NCI-H2081 treated with DMSO at 0.1 percent for 48 hours (cell line): ENCODE measurements at places on chromosomes 2 and 18.

DNA sequence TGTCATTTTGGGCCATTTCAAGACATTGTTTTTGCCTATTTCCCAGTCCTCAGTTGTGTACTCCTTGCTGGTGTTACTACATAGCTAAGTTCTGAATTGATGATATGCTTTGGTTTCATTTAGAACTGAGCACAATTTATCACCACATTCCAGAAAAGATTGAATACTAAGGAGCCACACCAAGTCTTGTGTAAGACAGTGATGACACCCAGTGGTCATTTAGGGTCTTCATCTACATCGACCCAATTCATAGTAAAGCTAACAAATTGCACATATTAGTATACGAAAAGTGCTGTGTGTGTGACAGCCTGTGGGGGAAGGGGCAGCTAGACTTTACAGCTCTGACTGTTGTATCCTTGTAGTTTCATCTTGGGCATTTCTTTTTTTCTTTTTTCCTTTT lies 10.9 kb upstream of the DLX2 start:
- DNase-seq, result no peak

GRCh38 chr2:18987016-18987415 lies 371.4 kb downstream of the OSR1 start:
- no peak for DNase-seq

DNA sequence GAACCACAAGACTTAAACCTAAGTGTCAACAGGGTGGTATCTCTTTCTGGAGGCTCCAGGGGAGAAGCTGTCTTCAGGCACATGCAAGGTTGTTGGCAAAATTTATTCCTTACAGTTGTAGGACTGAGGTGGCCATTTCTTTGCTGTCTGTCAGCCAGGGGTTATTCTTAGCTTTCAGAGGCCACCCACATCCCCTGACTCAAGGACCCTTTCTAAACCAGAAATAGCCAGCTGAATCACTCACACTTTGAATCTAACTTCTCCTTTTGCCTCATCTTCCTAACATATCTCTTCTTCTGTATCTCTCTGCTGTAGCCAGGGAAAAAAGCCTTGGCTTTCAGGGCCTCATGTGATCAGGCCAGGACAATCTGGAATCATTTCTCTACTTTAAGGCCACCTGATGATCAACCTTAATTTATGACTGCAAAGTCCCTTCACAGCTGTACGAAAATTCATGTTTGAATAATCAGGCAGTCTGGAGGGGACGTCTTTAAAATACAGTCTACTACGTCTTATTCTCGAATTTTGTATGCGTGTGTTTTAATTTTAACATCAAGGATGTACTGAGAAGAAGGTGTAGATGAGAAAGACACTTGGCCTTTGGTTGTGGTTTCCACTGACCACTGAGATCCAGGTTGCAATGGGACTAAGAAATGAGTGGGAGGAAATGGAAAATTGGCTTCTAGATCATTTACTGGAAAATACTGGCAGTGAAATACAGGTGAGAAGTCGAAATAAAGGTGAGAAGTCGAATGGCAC lies 90.4 kb downstream of the DOCK10 start:
- DNase-seq, result no peak

- no peak for DNase-seq
Observed at GRCh38 chr2:121080013-121080772, 204.8 kb downstream of the TFCP2L1 start.

- no peak for DNase-seq
Observed at GRCh38 chr2:132550946-132551345, 119.1 kb downstream of the LYPD1 start.

DNA sequence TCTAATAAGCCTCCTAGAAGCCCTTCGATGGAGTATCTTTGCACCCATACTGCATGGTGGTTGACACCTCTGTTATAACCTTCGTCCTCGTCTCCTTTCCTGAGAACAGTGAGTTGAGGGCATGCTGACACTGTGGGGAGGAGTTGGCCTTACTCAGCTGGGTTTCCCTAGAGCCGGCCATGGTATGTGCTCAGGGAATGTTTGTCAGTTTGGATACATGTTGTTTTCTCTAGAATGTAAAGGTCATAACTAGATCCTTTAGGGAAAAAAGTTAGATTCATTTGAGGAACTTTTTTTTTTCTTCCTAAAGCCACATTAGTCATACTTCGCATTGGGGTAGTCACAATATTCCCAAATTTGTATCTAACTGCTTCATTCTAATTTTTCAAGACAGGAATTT lies 106.0 kb upstream of the FOSL2 start:
- DNase-seq, result no peak

DNA sequence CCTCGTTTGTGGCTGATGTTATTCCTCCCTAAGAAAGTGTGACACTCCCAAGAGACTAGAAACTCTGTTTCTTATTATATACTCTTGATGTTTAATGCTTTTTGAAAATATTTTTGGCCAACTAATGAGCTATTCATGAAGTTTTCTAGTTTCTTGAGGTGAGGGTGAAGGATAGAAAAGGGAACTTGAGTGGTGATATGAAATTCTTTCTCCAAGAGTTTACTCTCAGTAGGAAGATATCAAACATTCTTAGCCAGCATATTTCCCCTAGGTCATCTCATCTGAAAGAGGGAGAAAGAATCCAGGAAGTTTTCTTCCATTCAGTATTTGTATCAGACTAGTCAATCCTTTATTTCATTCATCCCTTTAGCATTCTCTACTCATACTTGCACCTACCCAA lies 95.7 kb downstream of the MAP3K20 start:
- no peak for DNase-seq

DNA sequence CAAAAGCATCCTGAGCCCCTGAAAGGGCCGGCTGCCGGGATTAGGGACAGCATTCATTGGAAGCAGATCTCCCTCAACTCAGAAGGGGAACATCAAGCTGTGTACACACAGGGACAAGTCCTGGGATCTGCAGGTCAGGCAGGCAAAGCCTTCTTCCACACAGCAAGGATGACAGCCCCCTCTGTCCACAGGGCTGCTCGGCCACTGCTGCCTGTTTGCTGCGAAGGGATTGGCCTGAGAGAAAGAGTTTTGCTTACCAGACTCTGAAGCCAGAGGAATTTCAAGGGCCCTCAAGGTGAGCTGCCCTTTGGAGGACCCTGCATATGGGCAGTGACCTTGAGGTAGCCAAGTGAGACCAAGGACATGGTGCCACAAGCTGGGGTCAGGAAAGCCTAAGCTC lies 11.1 kb downstream of the ZBTB7C start:
- no peak for DNase-seq

GRCh38 chr2:205885492-205886099 lies 200.4 kb downstream of the INO80D start:
- DNase-seq, result no peak

DNA sequence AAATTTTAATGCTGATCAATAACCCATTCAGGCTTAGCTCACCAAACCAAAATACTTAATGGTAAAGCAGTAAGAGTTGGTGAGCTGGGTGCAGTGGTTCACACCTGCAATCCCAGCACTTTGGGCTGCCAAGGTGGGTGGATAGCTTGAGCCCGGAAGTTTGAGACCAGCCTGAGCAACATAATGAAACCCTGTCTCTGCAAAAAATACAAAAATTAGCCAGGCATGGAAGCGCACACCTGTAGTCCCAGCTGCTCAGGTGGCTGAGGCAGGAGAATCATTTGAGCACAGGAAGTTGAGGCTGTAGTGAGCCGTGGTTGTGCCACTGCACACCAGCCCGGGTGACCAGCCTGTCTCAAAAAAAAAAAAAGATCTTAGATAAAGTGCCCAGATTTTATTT lies 35.7 kb upstream of the MPP4 start:
- no peak for DNase-seq

DNA sequence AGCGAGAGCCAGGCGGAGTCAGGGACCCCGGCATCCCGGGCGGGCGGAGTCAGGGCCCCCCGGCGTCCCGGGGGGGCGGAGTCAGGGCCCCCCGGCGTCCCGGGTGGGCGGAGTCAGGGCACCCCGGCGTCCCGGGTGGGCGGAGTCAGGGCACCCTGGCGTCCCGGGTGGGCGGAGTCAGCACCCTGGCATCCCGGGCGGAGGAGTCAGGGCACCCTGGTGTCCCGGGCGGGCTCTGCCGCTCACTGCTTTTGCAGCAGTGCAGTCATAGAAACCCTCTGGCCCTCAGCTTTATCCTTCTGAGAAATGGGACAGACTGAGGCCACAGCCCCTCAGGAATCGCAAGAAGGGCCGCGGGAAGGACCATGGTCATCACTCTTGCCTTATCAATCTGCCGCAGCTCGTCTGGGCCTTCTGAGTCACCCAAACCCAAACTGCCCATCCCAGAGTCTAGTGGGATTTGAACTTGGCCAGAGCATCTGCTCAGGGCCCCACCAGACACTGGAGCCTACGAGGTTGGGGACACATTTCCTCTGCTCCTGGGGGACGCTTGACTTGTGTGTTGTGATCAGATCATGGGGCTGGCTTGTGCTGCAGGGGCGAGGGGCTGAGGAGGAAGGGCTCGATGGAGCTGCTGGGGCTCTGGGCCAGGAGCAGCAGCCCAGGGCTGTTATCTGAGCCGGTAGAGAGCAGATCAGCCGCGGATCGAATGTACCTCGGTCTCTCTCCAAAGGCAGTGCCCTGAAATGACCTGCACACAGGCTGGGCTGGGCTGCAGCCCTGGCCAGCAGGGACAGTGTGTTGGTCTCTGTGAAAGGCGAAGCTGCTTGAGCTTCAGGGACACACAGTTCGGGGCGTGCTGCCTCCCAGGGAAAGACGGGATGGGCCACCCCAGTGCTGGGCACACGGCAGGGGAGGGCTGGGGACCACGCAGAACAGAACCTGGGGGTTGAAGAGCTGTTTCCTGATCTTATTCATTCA lies 290.1 kb upstream of the HDAC4 start:
- DNase-seq, result no peak

- DNase-seq, result no peak
Observed at GRCh38 chr2:73176205-73176880, 26.0 kb upstream of the NOTO start.

DNA sequence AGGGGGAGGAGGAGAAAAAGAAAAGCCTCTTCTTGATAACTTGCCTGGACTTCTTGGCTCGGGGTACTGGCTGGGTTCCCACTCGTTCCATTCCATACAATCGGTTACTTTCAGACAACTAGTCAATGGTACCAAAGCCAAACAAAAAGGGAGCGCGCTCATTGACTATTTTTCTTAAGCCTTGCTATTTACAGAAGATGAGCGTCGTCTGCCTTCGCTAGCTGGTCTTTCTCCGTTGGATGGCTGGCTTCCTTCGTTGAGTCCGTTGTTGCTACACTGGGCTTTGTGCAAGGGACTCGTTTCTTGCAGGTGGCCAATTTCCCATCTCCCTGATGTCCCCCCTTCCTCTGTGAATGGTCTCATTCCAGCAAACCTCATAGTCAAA lies 260.4 kb downstream of the ZNF516 start:
- DNase-seq, result no peak

GRCh38 chr18:68962623-68963022 lies 164.7 kb downstream of the CCDC102B start:
- DNase-seq, result no peak
